AG09309 (cell line): ENCODE measurements at places on chromosomes 7 and 10.

DNA sequence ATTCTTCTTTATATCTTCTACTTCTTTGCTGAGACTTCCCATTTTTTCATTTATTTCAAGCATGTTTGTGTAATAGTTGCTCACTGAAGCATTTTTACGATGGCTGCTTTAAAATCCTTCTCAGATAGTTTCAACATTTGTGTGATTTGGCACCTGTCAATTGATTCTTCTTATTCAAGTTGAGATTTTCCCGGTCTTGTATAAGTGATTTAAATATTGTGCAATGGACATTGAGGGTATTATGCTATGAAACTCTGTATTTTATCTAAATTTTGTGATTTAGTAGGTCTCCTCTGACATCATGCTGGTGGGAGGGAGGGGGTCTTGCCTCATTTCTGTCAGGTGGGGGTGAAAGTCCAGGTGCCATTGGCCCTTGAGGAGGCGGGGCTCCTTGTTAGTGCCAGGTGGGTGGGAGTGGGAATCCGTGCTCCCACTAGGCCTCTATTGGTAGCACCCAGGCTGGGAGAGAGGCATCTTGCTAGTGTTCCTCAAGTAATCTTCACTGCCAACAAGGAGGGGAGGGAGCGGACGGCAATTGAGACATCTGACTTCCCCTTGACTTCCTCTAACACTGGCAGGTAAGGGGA lies 73.0 kb downstream of the ANLN start:
- DNase-seq, result no peak

DNA sequence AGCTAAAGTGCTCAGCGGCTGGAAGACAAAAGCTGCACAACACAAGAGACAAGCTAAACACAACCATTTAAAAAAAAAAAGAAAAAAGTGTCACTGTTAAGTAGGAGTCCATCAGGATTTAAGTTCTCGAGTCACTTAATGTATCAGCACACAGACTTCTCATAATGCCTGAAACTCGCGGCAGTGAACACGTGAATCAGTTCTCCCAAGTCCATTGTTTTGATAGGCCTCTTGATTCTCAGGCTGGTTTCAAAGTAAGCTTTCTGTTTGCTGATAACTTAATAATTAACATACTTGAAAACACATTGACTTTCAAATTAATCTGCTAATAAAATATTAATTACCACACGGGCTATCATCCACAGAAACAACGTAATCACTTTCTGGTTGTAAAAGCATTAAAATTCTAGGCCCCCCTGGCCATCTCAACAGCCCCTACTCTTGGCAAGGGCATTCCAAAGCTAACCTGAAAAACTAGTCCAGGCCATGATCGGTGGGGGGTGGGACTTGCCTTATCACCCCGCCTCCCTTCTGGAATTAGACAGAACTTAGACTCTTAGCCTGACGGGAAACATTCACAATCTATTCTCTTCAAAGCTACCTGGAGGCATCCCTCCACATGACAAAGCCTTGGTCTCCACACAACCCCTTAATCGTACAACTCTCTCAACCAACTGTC lies 129.0 kb downstream of the DIP2C start:
- no peak for DNase-seq

- no peak for DNase-seq
Observed at GRCh38 chr7:113731571-113731970, 187.2 kb downstream of the PPP1R3A start.

GRCh38 chr7:17005271-17005670 lies 123.5 kb upstream of the AGR3 start:
- no peak for DNase-seq

- DNase-seq, result no peak
Observed at GRCh38 chr7:140539461-140539860, 60.2 kb upstream of the MKRN1 start.

DNA sequence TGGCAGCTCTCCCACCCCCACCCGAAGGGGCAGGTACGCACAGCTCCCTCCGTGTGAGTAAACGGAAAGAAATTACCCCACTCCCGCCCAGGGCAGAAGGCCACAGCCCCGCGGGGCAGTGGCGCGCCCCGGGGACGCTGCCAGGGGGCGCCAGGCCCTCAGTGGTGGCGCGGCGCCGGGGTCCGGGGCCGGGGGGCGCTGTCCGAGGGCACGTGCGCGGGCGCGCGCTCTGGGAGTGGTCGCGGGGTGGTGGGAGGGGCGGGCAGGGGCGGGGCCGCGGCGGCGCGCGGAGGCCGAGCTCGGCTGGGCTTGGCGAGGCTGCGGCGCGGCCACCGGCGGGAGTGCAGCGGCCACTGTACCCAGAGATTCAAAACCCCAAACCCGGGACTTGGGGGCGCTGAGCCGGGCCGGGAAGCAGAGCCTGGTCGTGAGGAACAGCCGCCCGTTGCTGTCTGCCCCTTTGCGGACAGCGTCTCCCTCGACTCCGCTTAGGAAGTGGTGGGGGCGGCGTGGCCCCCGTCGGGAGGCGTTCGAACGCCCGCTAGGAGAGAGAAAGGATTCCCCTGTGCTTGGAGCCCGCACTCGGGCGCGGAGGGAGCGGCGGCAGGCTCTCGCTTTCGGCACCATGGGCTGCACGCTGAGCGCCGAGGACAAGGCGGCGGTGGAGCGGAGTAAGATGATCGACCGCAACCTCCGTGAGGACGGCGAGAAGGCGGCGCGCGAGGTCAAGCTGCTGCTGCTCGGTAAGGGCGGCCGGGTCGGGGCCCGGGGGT lies at the start of gene GNAI1:
Gene GNAI1, plus strand, starts transcription at position 296 of the 773 bp plus-strand sequence. Its CDS starts 330 bp downstream, at position 626.
- DNase-seq, result peak; percentile 72

- DNase-seq, result no peak
Observed at GRCh38 chr7:16347827-16348192, 73.5 kb downstream of the CRPPA start.

DNA sequence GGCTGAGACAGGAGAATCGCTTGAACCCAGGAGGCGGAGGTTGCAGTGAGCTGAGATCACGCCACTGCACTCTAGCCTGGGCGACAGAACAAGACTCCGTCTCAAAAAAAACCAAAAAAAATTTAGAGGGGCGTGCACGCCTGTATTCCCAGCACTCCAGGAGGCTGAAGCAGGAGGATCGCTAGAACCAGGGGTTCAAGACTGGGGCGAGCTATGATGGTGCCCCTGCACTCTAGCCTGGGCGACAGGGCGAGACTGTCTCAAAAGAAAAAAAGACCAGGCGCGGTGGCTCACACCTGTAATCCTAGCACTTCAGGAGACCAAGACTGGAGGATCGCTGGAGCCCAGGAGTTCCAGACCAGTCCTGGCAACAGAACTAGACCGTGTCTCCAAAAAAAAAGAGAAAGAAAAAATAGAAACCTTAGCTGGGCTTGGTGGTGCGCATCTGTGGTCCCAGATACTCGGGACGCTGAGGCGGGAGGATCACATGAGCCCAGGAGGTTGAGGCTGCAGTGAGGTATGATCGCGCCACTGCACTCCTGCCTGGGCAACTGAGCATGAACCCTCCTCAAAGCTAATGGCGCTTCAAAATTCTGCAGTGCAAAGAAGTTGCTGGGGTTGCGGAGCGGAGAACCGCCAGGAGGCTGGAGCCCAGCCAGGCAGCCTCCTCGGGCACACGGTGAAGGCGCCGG lies 382 bp upstream of the MBLAC1 start:
- no peak for DNase-seq

GRCh38 chr10:126334272-126334671 lies 54.0 kb downstream of the ADAM12 start:
- no peak for DNase-seq

DNA sequence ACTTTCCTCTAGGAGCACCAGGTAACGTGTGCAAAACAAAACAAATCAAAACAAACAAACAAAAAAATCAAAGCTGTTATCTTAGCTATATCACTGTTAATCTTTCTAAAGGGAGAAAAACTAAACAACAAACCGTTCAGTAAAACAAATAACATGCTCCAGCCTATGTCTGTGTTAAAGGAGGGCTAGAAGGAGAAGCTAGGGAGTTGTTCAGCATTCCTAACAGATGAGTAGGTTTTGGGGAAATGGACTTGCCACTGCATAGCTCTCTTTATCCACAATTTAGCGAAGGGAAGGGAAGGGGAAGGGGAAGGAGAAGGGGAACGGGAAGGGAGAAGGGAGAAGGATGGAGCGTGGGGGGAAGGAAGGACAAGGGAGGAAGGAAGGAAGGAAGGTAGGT lies 134.2 kb upstream of the AKR1E2 start:
- DNase-seq, result no peak

DNA sequence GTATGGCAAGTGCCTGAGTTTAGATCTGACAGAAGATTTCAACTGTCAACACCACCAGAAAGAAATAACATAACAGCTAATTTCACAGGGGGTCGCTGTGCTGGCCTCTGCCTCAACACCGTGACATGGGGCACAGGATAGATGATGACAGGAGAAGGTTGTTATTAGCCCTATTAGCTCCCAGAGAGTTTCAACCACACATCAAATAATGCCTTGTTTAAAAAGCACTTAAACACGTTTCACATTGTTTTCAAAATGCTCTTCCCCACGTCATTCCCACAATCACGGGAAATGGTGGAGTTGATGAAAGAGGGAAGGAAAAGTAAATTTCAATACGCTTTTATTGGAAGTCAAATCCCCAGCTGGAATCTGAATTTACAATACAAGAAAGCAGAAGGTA lies 184.7 kb downstream of the MAGI2 start:
- DNase-seq, result no peak

- DNase-seq, result no peak
Observed at GRCh38 chr10:124376411-124376810, 42.3 kb downstream of the OAT start.

GRCh38 chr10:85784792-85785191 lies 581.8 kb downstream of the GRID1 start:
- DNase-seq, result no peak

GRCh38 chr10:63262430-63263073 lies 129.4 kb downstream of the NRBF2 start:
- no peak for DNase-seq

DNA sequence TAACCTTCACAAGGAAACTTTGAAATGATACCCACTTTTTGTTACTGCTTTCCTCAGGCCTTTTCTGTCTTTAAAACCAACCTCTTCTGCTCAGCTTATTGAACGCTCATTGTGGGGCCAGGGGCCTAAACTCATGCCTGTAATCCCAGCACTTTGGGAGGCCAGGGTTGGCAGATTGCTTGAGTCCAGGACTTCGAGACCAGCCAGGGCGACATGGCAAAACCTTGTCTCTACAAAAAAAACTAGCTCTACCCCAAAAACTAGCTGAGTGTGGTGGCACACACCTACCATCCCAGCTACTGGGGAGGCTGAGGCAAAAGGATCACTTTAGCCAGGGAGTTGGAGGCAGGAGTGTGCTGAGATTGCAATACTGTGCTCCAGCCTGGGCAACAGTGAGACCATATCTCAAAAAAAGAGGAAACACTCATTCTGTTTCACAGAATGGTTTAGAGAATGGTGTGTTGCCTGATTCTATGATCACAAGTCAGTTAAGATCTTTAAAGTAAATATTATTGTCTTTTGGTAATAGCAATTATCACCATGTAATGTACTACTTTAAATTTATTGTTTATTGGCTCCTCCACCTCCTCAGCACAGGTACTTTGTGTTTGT lies 51.1 kb downstream of the KCTD7 start:
- DNase-seq, result no peak

- peak; percentile 42 for DNase-seq
Observed at GRCh38 chr7:45203936-45204445, 46.4 kb downstream of the RAMP3 start.

DNA sequence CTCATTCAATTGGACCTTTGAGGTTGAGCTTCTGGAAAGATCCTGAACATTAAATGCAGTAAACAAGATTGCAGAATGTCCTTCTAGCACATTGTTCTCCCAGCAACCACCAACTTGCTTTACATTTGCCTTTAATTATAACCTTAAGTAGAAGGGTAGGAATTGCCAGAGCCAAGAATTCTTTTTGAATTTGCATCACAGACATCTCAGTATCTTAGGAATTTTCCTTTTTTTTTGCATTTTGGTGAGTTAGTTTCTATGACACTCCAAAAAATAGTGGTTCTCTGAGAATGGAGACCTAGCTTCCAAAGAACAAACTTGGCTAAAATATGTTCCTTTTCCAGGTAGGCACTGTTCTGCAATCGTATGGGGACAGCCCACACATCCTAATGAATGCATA lies 456.0 kb downstream of the GATA3 start:
- DNase-seq, result no peak

DNA sequence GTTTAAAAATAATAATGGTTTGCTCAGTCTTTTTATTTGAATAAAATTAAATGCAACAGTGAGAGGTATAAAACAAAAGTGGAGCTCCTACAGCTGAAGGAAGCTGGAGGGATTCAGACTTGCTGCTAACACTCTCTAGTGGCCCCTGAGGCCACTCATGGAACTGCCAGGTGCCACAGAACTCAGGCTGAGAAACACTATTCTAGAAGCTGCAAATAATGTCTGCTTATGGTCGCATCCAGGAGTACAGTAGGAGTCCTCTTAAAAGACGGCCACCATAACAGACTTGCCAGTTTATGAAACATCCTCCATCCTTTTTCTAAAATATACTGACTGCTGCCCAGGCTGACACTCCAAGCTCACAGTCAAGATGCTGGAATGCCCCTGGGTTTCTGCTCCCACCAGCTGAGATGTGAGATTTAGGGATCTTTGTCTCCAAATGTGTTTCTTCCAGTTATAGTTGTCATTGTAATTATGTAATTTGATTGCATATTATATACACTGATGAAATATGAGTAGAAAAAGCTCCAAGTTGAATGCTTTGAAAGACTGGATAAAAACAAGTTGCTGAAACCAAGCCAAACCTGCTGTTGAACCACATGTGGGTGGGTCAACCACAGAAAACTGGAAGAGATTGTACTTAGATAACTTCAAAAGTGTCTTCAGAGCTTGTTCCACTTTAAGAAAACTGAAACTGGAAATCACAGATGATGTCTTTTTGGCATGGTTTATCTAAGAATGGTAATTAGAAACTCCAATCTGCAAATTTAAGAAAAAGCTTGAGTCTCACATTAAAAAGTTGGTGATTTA lies 213.7 kb upstream of the AOAH start:
- DNase-seq, result no peak

DNA sequence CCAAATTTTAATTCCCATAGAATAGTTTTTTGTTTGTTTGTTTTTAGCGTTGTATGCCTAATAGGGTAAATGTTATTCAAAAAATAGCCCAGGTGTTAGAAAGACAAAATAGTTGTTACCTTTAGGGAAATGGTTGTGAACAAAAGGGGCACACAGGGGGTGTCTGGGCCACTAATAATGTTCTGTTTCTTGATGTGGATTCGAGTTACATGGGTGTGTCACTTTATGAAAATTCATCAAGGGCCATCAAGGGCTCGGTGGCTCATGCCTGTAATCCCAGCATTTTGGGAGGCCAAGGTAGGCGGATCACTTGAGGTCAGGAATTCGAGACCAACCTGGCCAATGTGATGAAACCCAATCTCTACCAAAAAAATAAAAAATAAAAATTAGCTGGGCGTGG lies 531.8 kb upstream of the C7orf33 start:
- no peak for DNase-seq

DNA sequence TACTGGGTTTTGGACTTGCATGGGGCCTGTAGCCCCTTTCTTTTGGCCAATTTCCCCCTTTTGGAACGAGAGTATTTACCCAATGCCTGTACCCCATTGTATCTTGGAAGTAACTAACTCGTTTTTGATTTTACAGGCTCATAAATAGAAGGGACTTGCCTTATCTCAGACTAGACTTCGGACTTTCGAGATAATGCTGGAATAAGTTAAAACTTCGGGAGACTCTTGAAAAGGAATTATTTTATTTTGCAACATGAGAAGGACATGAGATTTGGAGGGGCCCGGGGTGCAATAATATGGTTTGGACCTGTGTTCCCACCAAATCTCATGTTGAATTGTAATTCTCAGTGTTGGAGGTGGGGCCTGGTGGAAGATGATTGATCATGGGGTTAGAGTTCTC lies 8.3 kb upstream of the NT5C3A start:
- DNase-seq, result no peak
